ENCODE measurements at places on chromosomes 11 and 22.

GRCh38 chr11:73320763-73321603 lies 12.9 kb downstream of the ARHGEF17 start:
- no peak for DNase-seq

- DNase-seq = no peak
Observed at GRCh38 chr11:13644997-13645687, 23.3 kb upstream of the FAR1 start.

DNA sequence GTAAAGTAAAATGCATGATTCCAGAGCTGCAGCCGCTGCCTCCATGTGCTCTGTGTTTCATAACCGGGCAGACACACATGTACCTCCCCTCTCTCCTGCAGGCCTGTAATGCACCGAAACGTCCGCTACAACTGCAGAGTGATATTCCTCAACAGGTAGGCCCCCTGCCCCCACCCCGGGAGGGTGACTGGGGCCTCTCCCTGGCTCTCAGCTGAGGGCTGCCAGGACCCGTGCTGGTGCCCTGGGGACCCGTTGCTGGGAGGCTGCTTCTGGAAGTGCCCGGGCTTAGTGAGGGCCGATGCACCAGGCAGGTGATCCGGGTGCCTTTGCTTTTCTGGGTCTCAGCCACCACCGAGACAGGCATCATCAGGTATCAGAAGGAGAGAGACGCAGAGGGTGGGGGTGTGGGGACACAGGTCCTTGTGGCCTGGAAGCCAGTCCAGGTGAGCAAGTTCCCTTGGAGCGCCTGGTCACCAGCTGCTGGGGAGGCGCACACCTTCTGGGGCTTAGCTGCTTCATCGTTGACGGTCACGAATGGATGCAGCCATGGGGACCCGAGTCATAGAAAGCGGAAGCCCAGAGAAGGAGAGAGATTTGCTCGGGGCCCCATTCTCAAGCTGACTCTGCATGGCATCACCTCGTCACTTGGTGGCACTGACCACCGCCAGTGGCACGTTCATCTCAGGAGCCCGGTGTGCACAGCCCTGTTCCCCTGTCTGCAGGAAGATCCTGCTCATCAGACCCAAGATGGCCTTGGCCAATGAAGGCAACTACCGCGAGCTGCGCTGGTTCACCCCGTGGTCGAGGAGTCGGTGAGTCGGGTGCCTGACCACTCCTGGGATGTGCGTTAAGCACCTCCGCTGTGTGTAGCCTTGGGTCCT lies 10.6 kb downstream of the NADSYN1 start:
- DNase-seq = no peak

DNA sequence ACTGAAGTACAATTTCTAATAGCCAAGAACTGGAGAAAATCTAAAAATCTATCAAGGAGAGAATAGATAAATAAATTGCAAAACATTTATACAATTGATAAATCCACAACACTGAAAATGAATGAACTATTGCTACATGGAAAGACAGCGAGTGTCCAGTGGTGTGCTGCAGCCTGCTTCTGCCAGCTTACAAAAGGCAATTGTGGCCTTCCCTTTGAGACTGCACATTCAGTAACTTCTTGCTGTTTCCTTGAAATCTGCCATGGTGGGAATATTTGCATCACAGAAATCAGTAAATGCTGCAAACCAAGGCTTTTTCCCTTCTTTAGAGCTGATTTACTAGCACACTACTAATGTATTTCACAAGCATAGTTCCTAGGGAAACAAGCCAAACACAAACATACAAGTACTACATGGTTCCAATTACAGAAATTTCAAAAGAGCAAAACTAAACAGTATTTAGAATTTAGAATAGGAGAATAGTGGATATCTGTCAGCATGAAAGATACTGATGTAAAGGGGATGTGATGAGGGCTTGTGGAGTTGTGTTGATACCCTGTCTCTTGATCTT lies 76.9 kb upstream of the TRIM77 start:
- DNase-seq = no peak

- no peak for DNase-seq
Observed at GRCh38 chr22:22929381-22930221, 42.0 kb downstream of the IGLL5 start.

Data from NCI-H1417 treated with DMSO at 0.1 percent for 48 hours (cell line).